ENCODE measurements at places on chromosomes 5 and 9. TPM values are rescaled to one million over a fixed set of nuclear protein-coding genes. Genes with fewer than 3 reads are reported as not detected.

Gene ADAMTS2
- total RNA-seq: 67.2 TPM

Gene DRD1
- total RNA-seq: 0.70 TPM

Gene DDX4
- total RNA-seq: not detected

Gene SLC6A18
- total RNA-seq: not detected

Gene PDE6A
- total RNA-seq: not detected

Gene ADGRD2
- not detected for total RNA-seq

Gene CSF1R
- total RNA-seq: not detected

Gene GMCL2
- not detected for total RNA-seq

Gene KCTD16
- total RNA-seq: 3.4 TPM

Gene THG1L
- 29.3 TPM for total RNA-seq

Gene MEIKIN
- not detected for total RNA-seq

Gene PCDHGB7
- 6.7 TPM for total RNA-seq

Gene OR1J2
- 0.30 TPM for total RNA-seq

Gene PCDHGB1
- 2.4 TPM for total RNA-seq

Gene ANKRD20A1
- total RNA-seq: 1.1 TPM

Gene IRF1
- total RNA-seq: 9.2 TPM

Gene SLC6A7
- total RNA-seq: not detected

Gene MARVELD2
- total RNA-seq: 0.53 TPM

Gene KLF4
- 4.4 TPM for total RNA-seq

Gene ADAMTSL2
- under 0.01 TPM for total RNA-seq

Gene WDR38
- total RNA-seq: not detected

Gene HTR4
- 0.08 TPM for total RNA-seq

Gene RORB
- 0.82 TPM for total RNA-seq

Gene MYOZ3
- total RNA-seq: 1.9 TPM

Gene NKD2
- total RNA-seq: 0.70 TPM

Gene PCDHB5
- total RNA-seq: 2.3 TPM

Gene AQP7
- total RNA-seq: 1.6 TPM

Gene CCDC180
- total RNA-seq: 0.45 TPM

Gene MAMDC2
- 2.7 TPM for total RNA-seq

Gene GABRP
- total RNA-seq: not detected

Gene SETD9
- total RNA-seq: 4.6 TPM

Gene IGFBPL1
- total RNA-seq: not detected

Gene JAK2
- total RNA-seq: 15.3 TPM

Gene RPL37
- total RNA-seq: 3,319 TPM

Gene GRM6
- not detected for total RNA-seq

Gene IARS1
- total RNA-seq: 354 TPM

Gene TXNDC8
- total RNA-seq: not detected

Gene NUTM2F
- not detected for total RNA-seq

Gene TNC
- 34.2 TPM for total RNA-seq

Gene CTXN3
- not detected for total RNA-seq

Gene SMIM27
- 5.5 TPM for total RNA-seq

Data from smooth muscle cell of the coronary artery (primary cell).